ENCODE measurements at places on chromosomes 5 and 9.

DNA sequence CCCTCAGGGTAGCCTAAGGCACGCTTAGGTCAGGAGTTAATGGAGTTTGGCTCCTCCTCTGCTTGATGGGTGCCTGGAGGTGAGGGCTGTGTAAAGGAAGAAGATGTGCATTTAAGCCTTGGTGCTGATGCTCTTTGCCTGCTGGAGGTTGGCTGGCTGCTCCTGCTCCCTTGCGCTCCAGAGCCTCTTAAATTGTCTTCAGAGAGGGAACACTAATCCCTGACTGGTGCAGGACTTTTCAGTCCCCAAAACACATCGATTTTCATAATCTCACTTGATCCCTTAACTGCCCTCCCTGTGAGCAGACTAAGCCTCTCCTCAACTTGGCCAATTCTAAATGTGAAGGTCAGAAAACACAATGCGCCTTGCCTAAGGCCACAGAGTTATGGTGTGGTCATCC lies 16.2 kb upstream of the TCOF1 start:
- DNase-seq, result no peak

GRCh38 chr9:122118343-122119165 lies 25.4 kb upstream of the TTLL11 start:
- no peak for DNase-seq

- no peak for DNase-seq
Measured at GRCh38 chr9:76136986-76137385, 246.5 kb downstream of the PCSK5 start.

DNA sequence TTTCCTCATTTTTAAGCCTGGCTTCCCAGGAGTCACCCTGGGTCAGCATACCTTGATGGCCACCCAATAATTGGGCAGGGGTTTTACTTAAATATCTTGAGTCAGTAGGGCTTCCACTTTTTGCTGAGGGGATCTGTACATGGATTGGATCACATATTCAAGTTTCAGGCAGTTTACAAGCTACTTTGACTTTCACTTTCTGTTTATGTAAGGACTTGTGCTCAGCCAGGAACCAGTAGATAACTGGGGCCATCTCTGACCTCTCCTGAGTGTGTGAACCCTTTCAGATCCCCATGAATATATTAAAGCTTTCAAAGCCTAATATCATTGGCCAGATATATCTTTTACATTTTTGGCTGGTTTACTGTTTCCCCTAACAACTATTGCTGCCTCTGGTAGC lies 45.1 kb downstream of the SLCO6A1 start:
- DNase-seq, result no peak

GRCh38 chr9:137694962-137695875 lies 76.4 kb downstream of the EHMT1 start:
- peak; percentile 26 for DNase-seq

DNA sequence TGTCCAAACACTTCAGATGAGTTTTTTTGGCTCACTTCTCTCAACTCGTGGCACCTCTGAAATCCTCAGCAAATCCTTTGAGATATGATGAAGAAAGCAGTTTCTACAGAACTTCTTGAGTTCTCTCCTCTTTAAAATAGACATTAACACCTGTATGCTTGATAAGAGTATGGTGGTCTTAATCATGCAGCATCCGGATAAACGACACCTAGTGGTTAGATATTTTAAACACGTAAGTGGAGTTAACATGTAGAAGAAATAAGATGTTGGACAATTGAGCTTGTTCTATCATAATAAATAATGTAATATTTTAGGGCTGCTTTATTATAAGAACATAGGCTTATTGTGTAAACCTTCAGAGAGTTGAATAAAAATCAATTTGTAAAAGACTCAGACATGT lies 324.8 kb downstream of the CYLC2 start:
- DNase-seq, result no peak
